ENCODE measurements at places on chromosomes 6 and 20. TPM values are rescaled to one million over a fixed set of nuclear protein-coding genes. Genes with fewer than 3 reads are reported as not detected.

VIP gene
- 0.79 TPM for total RNA-seq

HLA-DOB gene
- total RNA-seq, result 0.69 TPM

HLA-A gene
- 96.6 TPM for total RNA-seq

EYA4 gene
- 5.7 TPM for total RNA-seq

ELOVL2 gene
- total RNA-seq, result 0.59 TPM

PI16 gene
- 10.1 TPM for total RNA-seq

TAGAP gene
- total RNA-seq, result 4.5 TPM

CASS4 gene
- 0.89 TPM for total RNA-seq

DZANK1 gene
- 1.7 TPM for total RNA-seq

SLC17A2 gene
- total RNA-seq, result not detected

PLG gene
- not detected for total RNA-seq

MCHR2 gene
- not detected for total RNA-seq

ZNF334 gene
- total RNA-seq, result 7.6 TPM

APOM gene
- 1.2 TPM for total RNA-seq

SAPCD1 gene
- 3.9 TPM for total RNA-seq

RAD21L1 gene
- total RNA-seq, result not detected

KIF6 gene
- total RNA-seq, result 0.79 TPM

FKBP5 gene
- total RNA-seq, result 10.3 TPM

DEFB128 gene
- total RNA-seq, result not detected

PRICKLE4 gene
- 2.4 TPM for total RNA-seq

XKR7 gene
- total RNA-seq, result not detected

HIVEP2 gene
- total RNA-seq, result 18.7 TPM

LMBRD1 gene
- total RNA-seq, result 45.2 TPM

BPIFB1 gene
- not detected for total RNA-seq

GMPR gene
- total RNA-seq, result 12.8 TPM

PCIF1 gene
- total RNA-seq, result 13.5 TPM

Measured in skin of body (tissue), 3 donors.